Kasumi-1 (cell line): ENCODE measurements at places on chromosomes 6 and 20.
A peak's percentile ranks its signal among the peaks of the same experiment; 100 is the strongest.

- no peak for DNase-seq
Measured at GRCh38 chr6:52640170-52640569, 30.7 kb upstream of the TMEM14A start.

DNA sequence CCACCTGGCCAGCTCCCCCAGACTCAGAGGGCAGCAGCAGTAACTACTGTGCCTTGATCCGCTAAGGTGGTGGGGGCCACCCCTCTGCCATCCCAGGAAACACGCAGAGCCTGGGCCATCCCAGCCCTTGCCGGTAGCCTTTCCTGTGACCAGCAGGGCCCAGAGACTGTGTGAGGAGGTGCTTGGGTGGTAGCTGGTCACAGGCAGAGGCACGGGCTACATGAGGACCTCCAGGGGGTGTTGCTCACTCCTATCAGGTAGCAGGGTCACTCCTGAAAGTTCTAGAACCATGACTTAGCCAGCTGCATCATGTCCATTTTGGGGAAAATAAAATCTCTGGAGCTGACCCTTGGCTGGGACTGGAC, 22.8 kb downstream of the PCMTD2 start:
- DNase-seq, result no peak

DNA sequence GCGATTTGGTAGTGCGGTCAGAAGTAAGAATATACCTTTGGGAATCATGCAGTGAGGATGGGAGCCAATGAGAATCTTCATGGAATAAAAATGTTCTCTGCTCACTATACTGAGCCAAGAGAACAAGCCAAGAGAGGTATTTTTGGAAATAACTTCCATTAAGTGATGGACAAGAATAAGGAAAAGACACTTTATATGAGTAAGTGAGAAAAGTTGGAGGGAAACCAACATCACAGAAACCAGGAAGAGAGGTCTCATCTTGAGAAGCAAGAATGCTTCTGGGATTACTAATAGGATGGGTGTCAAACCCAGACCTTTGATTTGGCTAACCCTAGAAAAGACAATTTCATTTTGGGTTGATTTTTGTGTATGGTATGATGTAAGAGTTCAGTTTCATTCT, 181.2 kb upstream of the JAG1 start:
- DNase-seq, result no peak

DNA sequence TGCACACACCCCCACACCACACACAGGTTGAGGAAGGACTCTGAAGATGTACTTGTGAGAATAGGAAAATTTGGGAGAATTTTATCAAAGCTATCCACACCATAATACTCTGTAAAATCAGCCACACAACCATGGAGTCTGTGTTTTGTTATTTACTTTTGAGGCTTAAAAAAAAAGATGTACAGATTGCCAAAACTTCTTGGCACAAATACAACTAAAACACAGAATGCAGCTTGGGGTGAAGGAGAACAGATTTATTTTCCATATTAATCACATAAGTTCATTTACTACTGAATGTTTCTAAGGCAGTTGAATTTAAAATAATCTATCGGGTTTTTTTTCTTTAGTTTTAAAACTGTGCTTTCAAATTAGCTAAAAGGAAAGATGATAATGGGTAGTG, 32.8 kb upstream of the KCNQ5 start:
- DNase-seq, result no peak

GRCh38 chr20:33901132-33901523, 90.0 kb downstream of the CHMP4B start:
- no peak for DNase-seq

DNA sequence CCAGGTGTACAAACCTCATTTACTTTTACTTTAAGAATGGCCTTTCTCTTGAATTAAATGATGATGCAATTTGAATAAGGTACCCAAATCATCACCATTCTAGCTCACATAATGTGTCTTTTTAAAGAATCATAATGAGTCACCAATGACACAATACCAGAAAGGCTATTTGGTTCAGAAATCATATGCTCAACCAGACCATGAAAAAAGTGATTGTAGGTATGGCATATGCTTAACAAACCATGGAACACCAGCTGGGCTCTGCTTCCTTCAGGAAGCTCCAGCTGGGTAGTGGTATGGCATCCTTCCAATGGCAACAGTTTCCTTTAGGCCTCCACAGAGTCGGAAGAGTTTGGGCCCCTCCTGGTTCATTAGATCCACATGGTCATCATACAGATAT, 128.2 kb downstream of the FRK start:
- DNase-seq, result no peak

DNA sequence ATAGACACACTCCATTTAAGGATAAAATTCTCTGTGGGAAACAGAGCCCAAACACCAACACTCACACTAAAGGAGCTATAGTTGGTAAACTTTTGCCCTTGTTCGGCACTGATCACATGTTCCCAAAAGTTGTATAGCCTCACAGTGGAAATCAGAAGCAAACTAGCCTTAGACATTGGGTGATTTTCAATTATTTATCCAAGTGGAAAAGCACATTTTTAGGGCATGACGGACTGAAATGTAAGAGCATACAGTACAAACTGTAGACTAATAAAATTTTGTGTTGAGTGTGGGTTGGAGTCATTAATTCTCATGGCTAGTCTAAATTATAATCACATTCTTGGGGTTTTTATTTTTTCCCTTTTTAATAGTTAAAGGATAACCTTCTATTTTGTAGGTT, 202.4 kb downstream of the MOXD1 start:
- no peak for DNase-seq

DNA sequence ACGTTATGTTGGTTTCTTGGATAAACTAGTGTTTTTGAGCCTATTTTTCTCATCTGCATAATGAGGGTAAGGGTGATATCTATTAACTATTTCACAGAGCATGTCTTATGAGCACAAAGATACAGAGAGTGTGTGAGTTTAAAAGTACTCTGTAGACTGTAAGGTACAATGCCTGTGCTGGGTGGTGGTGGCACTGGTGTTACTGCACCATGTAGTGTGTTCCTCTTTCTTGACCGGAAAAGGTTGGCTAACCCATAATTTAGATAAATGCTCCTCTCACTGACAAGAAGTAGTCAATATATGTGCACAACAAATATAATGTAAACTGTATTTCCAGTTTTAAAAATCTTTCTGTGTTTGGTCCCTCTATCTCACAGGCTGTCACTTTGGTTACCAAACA, 116.2 kb upstream of the MMS22L start:
- DNase-seq, result no peak

DNA sequence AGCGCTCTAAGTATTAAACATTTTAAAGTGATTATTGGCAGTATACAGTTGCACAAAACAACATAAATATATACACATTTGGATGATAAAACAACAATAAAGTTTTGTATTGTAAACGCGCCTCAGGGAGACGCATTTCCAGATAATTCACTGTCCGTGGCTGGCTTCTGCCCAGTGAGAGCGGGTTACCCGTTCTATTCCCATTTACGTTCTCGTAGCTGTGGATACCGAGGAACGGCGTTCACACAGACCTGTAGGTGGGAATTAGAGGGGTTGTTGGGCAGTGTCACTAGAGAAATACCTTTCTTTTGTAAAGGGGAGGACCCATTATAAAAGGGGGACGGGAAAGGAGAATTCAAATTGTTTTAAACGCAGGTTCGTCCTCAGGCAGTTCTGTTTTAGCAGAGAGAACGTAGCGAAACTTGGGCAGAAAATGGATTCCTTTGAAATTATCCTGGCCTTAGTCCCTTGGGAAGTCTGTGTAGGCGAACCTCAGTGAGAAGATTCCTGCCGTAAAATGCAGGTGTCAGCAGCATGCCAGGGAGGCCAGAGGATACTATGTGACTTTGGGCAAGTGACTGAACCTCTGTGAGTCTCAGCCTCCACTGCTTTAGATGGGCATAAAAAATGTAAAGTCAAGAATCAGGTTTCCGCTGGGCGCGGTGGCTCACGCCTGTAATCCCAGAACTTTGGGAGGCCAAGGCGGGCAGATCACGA, 756 bp downstream of the MTG2 start:
- DNase-seq, result peak; percentile 26

GRCh38 chr6:26054781-26055718, 32.2 kb upstream of the HFE start:
- peak; percentile 98 for DNase-seq

DNA sequence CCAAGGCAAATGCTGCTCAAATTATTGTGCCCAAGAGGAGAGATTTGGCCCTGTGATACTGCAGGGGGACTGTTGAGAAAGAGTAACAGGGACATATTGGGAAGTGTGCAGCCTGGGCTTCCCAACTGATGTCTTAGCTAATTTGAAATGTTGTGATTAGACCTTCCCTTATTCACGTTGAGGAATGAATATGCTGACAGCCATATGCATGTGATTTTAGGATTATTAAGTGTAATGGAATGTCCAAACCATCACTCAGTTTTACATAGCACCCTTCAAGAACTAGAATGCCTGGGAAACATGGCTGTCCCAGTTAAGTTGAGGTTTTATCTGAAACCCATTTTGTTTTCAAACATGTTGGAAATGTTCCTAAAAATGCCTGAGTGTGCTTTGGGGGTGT, 81.4 kb downstream of the CARMIL1 start:
- DNase-seq, result no peak

- DNase-seq, result no peak
Measured at GRCh38 chr20:36825385-36826104, 50.4 kb upstream of the TLDC2 start.

- no peak for DNase-seq
Measured at GRCh38 chr6:3744901-3745470, 6.5 kb downstream of the PXDC1 start.

DNA sequence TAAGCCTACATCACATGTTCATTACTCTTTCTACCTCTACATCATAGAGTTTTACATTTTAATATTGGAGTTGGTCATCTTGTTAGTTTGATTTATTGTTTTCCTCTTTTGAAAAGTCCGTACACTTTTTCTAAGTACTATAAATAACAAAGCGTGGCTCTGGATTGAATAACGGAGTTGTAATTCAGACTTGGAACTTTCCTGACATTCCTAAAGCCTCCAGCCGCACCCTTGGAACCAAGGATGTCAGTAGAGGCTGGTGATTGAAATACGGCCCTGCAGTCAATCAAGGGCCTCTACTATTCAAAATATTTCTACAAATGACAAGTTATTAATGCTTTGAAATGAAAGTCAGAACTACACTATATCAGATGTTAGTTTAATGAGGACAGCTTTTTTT, 301.9 kb upstream of the TBX18 start:
- DNase-seq, result no peak

DNA sequence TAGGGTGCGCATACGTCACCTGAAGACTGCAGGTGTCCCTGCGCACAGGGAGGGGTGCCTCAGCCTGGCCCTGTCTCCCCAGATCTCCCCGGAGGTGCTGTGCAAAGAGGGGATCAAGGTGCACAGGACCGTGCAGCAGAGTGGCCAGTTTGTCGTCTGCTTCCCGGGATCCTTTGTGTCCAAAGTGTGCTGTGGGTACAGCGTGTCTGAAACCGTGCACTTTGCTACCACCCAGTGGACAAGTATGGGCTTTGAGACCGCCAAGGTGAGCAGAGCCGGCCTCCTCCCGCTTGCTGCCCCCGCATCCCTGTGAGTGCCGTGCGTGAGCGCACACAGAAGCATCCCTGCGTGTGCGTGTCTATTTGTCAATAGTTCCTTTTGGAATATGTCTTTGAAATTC, 150.7 kb downstream of the DTNBP1 start:
- no peak for DNase-seq

DNA sequence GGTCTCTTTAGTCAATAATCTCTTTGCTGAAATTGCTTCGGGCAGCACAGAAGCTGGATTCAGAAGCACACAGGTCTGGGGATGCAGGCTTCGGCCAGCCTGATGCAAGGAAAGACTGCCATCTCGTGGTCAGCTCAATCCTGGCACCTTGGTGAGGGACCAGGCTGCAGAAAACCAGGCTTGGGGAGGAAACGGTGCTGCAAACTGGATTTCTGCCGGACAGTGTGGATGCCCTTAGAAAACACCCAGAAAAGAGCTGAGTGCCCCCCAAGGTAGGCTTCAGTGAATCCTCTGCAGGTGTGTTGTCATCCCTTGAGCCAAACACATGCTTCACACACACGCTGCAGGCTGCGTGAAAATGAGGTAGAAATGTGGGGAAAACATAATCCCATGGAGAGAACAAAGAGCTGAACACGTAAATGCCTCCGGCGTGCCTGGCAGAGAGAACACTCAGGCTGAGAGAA, 89.8 kb upstream of the PAX1 start:
- DNase-seq, result peak; percentile 43

DNA sequence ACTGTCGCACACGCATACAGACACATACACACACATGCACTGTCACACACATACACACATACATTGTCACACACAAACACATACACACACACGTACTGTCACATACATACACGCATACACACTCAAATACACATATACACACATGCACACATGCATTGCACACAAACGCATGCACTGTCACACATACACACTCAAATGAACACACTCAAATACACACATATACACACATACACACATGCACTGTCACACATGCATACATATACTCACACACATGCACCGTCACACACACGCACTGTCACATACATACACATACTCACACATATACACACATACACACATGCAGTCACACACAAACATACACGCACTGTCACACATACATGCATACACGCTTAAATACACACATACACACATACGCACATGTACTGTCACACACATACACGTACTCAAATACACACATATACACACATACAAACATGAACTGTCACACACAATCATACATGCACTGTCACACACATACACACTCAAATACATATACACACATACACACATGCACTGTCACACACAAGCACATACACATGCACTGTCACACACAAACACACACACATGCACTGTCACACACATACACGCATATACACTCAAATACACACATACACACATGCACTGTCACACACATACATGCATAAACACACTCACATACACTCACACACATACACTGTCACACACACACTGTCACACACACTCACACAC, 548.6 kb upstream of the BTBD3 start:
- DNase-seq, result no peak

GRCh38 chr6:36127462-36128016, 2.8 kb upstream of the MAPK13 start:
- no peak for DNase-seq

DNA sequence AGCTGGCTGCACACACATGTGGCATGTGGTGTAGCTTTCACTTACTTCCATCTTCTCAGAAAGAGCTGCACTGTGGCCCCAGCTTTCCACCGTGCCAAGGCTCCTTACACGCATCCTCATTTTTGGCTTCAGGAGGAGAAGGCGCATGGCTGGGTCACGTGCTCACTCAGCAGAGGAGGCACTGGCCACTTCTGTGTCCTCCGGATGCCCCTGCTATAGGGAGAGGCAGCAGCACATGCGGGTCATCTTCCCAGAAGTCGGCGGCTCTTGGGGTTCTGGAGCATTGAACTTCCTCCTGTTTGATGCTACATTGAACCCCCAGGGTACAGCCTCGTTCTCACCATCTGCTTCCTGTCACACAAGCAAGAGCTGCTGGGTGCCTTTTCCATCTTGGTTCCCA, 111.3 kb downstream of the FAM120B start:
- DNase-seq, result no peak
